CD4-positive, CD25-positive, alpha-beta regulatory T cell (primary cell): ENCODE measurements at places on chromosomes 7 and 10. TPM values are rescaled to one million over a fixed set of nuclear protein-coding genes. Genes with fewer than 3 reads are reported as not detected.

Gene SLC18A3
- not detected for polyA plus RNA-seq

Gene CPVL
- 1.3 TPM for polyA plus RNA-seq

Gene HTRA1
- not detected for polyA plus RNA-seq

Gene GPR15LG
- not detected for polyA plus RNA-seq

Gene TRIM50
- polyA plus RNA-seq = not detected

Gene RARRES2
- polyA plus RNA-seq = not detected

Gene PALD1
- not detected for polyA plus RNA-seq

Gene FBXW4
- polyA plus RNA-seq = 9.0 TPM

Gene HELLS
- polyA plus RNA-seq = 9.6 TPM

Gene CYP3A5
- 0.24 TPM for polyA plus RNA-seq

Gene STX1A
- 3.1 TPM for polyA plus RNA-seq

Gene WDR86
- polyA plus RNA-seq = 0.71 TPM

Gene NPY4R2
- polyA plus RNA-seq = not detected

Gene PPIF
- 15.5 TPM for polyA plus RNA-seq

Gene CYP26C1
- not detected for polyA plus RNA-seq

Gene CACNB2
- 0.49 TPM for polyA plus RNA-seq

Gene GARIN1A
- polyA plus RNA-seq = not detected

Gene ACSM6
- not detected for polyA plus RNA-seq

Gene TUBAL3
- polyA plus RNA-seq = 0.31 TPM

Gene FGFBP3
- 1.1 TPM for polyA plus RNA-seq

Gene GRM8
- not detected for polyA plus RNA-seq

Gene CLRN3
- polyA plus RNA-seq = not detected

Gene GGCT
- polyA plus RNA-seq = 32.7 TPM

Gene ANXA8
- not detected for polyA plus RNA-seq

Gene RPEL1
- polyA plus RNA-seq = 0.10 TPM

Gene SHH
- not detected for polyA plus RNA-seq

Gene PDE6C
- polyA plus RNA-seq = not detected

Gene ZNF722
- not detected for polyA plus RNA-seq

Gene SLIT1
- polyA plus RNA-seq = not detected

Gene DNAH11
- polyA plus RNA-seq = not detected

Gene STAG3
- polyA plus RNA-seq = 4.0 TPM

Gene SHTN1
- 0.71 TPM for polyA plus RNA-seq

Gene CREM
- 24.6 TPM for polyA plus RNA-seq

Gene SPDYE11
- 0.15 TPM for polyA plus RNA-seq

Gene RAMP3
- not detected for polyA plus RNA-seq

Gene TMEM176A
- 0.24 TPM for polyA plus RNA-seq

Gene CFAP58
- not detected for polyA plus RNA-seq

Gene IKZF1
- 176 TPM for polyA plus RNA-seq

Gene MCM10
- 0.52 TPM for polyA plus RNA-seq

Gene CRPPA
- polyA plus RNA-seq = 0.09 TPM

Gene STEAP1B
- not detected for polyA plus RNA-seq

Gene LLCFC1
- polyA plus RNA-seq = not detected
